KBM-7 (cell line): ENCODE measurements at places on chromosomes 7 and 10.

- DNase-seq = no peak
Measured at GRCh38 chr7:45685619-45686240, 111.6 kb downstream of the ADCY1 start.

- peak; percentile 61 for DNase-seq
Measured at GRCh38 chr10:88979153-88979562, 11.4 kb upstream of the FAS start.

- no peak for DNase-seq
Measured at GRCh38 chr10:125155101-125155500, 5.3 kb downstream of the CTBP2 start.

- DNase-seq = no peak
Measured at GRCh38 chr7:88377434-88377833, 70.7 kb upstream of the STEAP4 start.
